LHCN-M2 (cell line): ENCODE measurements at places on chromosomes 7 and 10.

- DNase-seq, result peak; percentile 39
Observed at GRCh38 chr7:30549931-30550493, 44.7 kb upstream of the GARS1 start.

- no peak for DNase-seq
Observed at GRCh38 chr7:122691569-122692235, 7.2 kb downstream of the RNF133 start.

DNA sequence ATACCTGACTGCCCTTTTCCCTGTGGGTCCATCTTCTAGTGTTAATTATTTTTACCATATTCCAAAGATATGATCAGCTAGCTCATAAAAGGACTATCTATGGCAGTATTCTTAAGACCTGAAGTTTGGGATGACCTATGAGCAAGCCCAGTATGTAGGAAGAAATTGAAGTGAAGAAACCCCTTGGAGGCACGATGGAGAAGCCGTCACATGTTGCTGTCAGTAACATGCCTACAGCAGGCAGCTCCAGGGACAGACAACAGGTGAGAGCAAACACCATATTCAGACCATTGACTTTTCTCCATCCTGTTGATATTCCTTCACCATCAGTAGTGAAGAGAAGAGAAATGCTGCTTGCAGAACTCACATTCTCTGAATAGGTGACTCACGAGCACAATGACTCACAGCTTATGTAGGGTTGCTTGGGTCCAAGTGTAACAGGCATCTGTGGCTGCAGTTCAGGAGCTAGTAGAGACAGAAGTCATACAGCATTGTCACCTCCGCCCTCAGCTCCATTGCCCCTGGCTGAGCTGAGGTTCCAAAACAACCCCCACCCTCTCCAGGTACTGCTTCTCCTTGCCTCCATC is 8.4 kb upstream of the LYZL2 start:
- DNase-seq, result peak; percentile 90

GRCh38 chr10:122475591-122476332 is 14.4 kb downstream of the HTRA1 start:
- no peak for DNase-seq

- no peak for DNase-seq
Observed at GRCh38 chr7:124649397-124650014, 116.1 kb downstream of the GPR37 start.

- DNase-seq, result no peak
Observed at GRCh38 chr10:113272511-113272910, 280.3 kb upstream of the HABP2 start.

DNA sequence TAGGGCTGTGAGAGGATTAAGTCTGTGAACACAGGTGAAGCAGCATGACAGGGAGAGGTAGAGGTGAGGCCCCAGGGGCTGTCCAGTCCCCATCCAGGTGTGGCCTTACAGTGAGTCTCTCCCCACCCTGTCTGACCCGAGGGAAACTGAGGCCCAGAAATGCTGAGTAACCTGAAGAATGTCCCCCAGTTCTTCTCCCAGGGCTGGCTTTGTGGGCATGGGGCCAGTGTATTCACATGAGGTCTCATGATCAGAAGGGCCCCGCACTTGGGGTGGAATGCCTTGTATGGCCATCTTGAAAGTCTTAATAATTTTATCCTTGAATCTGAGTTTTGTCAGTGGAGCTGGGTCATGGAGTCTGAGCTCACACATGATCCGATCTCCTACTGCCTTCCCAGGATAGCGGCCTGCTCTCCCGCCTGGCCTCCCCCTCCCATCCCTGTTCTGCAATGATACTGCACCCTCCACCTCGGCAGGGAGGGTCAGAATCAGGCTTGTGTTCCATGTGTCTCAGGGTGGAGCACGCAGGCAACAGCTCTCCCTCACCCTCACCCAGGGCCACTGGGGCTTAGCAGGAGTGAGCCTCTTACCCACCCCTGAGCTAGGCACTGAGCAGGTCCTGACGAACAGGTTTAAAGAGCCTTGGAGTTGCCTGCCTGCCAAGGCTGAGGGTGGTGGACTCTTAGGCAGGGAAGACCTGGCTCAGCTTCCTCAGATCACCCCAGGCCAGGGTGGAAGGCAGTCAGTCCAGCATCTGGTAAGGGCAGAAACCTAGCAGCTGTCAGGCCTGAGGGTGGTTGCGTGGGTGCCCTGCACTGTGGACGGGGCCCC is 41.4 kb upstream of the NPFFR1 start:
- no peak for DNase-seq

GRCh38 chr7:65927489-65928448 is 54.2 kb downstream of the GUSB start:
- no peak for DNase-seq

- no peak for DNase-seq
Observed at GRCh38 chr7:80637911-80638765, at the start of gene CD36. Gene CD36, plus strand, starts transcription at chr7:80638642. Its CDS starts 8,099 bp downstream, at chr7:80646741.

DNA sequence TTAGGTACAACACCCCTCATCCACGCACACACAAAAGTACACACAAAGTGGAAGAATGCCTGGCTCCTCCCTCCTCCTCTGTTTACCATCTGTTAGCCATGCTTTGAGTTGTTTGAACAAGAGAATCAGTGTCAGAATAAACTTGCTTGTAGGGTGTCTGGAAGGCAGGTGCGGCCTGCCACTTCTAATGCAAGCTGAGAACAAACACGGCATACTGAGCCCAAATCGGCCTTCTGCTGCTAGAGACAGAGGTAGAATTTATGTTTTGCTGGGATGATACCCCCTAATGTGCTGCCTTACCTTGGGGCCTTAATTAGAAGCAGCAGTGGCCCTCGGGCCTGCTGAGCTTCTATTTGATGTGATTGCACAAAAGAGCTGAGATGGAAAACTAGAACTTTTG is 24.9 kb upstream of the FAM180A start:
- DNase-seq, result no peak

DNA sequence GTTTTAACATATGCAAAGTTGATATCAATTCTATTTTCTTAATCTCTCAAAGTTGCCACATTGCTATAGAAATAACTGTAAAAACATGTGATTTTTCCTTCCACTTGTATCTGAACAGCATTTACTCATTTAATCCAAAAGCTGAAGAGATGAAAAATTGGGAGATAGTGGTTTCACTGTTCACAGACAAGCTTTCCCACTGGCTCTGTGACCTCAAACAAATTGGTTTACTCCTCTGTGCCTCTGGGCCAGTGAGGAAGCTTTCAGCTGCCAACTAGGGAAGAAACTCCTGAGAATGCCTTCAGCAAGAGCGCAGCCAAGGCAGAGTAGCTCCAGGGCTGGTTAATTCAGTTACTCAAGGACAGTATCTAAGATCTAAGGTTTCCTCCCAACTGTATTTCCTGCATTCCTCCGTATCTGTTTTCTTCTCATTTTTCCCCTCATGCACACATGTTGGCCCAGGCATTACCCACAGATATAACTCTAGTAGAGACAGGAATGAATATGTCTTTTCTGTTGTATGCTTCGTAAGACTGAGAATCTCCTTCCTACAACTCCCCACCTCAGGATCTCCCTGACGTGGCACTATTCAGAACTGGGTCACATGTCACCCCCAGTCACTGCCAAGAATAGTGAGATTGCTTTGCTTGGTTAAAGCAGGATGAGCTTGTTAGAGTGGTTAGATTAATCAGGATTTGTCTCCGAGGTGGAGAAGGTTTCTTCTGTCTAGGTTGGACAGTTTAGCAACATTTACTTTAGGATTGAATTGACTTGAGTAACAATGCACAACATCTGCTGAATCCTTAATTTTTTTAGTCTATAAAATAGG is 315.7 kb downstream of the NRG3 start:
- no peak for DNase-seq

- peak; percentile 82 for DNase-seq
Observed at GRCh38 chr7:141354251-141354650, 197.0 kb upstream of the AGK start.

GRCh38 chr10:29783201-29783947 is 148.6 kb upstream of the SVIL start:
- DNase-seq, result no peak

DNA sequence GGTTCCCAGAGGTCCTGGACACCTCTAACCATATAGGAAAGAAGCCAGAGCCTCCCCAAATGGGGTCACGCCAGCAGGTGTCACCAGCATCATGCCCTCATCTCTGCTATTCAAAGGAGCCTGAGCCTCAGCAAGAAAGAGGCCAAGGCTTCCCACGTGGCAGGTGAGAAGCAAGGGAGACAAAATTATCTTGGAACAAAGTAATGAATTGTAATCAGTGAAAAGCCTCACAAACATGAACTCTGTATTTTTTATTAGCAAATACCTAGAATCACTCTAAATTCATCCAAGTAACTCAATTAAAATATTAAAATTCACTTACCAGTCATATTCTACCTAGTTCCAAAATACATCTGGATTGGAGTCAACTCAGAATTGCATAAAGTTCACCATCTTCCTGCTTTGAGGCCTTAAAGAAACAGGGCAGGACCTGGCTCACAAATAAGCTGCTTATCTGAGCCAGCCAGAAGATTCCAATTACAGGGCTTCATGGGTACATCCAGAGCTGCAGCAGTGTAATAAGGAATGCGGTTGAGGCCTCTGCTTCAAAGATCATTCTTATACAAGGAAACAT is 68.7 kb downstream of the SGMS1 start:
- DNase-seq, result no peak

DNA sequence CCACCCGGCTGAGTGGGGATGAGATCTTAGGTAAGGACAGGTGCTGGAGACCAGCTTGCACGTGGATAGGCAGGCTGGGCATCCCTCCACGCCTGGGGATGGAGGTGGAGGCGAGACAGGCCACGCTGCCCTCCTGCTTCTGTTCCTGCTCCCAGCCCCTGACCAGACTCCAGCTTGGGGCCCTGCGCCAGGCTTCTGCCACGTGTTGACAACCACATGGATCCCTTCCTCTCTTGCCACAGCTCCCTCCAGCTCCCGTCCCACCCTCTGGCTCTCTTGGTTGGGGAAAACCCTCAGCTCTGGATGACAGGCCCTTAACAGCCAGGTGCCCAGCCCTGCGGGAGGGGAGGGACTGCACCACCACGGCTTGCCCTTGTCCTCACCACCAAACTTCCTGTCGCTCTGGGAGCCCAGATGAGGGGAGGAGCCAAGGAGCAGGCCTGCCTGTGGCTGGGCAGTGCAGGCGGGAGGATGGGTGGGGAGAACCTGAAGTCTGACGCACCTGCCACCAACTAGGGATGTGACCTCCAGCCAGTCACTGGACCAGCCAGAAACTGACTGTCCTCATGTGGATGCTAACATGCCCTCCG is 36.0 kb downstream of the KCNH2 start:
- DNase-seq, result no peak

GRCh38 chr10:48517482-48517881 is 87.4 kb downstream of the ARHGAP22 start:
- DNase-seq, result no peak

DNA sequence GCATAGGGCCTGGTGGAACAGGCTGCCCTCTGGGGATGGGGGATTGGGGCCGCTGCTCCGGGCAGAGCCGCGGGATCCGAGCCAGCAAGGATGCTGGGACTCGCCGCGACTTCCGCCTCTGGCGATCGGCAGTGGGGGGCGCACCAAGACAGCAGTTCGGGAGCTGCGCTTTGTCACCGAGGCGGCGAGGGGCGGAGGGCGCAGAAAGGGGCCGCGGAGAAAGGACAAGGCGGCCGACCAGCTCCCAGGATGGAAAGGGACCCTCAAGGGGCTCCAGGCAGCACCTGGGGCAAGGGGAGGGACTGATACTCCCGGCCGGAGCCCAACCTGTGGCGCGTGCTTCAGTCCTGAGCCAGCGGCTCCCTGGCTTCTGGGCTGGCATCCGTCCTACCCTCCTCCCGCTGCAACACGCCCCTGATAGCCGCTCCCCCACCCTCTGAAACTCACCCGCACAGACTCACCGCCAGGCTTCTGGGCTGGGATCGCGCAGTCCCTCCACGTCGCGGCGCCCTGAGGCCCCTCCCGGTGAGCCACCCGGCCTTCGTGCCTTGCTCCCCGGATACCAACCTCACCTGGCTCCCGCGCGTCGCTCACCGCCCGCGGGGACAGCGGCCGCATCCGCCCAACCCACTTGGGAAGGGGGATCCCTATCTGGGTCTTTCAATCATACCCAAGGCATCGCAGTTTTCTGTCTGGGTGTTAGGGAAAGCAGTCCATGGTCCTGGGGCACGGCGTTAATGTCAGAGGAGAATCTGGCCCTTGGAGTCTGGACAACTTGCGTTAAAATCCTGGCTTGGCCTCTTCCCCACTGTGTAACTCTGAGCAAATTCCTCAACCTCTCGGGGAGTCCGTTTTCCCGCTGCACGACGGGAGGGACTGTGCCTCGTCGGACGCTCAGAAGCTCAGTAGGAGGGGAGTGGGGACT is 7.0 kb upstream of the EVX1 start:
- peak; percentile 22 for DNase-seq

- no peak for DNase-seq
Observed at GRCh38 chr10:77770868-77771175, 133.2 kb upstream of the KCNMA1 start.

DNA sequence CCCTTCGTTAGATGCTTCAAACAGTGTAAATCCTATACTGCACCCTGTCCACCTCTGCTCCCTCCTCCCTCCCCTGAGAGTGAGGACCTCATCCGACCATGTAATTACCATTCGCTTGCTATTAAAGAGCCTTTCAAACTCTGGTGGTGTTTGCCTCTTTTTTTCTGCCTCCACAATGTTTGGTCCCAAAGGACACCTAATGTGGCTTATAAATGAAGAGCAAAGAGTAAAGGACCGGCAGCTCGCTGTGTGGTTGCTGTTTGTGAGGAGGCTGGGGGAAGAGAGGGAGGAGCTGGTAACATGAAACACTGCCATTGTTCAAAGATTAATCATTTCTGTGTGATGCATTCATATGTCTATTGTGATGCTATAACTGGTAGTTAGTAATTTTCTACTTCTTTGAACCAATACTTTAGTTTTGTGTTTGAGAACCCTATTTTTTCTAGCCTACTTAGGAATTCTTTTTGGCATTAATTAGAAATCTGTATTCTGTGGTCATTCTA is 27.9 kb downstream of the MTURN start:
- DNase-seq, result peak; percentile 89

GRCh38 chr10:115659616-115660015 is 566.5 kb downstream of the ATRNL1 start:
- peak; percentile 94 for DNase-seq

DNA sequence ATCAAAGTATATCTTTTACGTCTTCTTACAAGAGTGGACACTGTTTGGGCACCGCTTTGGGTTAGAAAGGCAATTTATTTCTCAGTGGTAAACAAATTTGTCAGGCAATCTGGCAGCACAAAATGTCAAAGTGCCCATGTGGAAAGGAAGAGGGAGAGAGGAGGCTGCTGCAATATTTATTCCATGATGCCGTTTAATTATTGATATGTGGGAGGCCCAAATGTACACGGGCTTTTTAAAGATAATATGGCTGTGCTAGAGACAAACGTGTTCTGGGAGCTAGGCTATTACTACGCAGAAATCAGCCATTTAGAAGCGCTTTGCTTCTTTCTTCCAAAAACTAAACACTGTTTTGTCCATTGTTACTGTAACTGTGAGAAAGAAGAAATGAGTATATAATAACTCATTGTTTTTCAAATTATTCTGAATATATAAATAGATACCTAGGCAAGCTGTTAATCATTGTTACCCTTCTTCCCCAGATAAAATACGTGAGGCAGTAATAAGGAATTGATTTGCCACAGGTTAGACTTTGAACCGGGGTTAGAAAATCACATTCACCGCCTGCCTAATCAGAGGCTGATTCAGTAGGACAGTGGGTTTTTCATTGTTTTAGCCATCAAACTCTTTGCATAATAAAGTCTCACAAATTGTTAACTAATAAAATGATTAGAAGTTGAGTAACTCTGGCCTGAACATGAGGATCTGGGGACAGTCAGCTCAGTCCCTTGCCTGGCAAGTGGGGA is 116.5 kb upstream of the FRMD4A start:
- no peak for DNase-seq
